ENCODE measurements at places on chromosomes 13 and 19.
A peak's percentile ranks its signal among the peaks of the same experiment; 100 is the strongest.

GRCh38 chr13:95603887-95604555 is 40.5 kb downstream of the DZIP1 start:
- DNase-seq, result no peak

DNA sequence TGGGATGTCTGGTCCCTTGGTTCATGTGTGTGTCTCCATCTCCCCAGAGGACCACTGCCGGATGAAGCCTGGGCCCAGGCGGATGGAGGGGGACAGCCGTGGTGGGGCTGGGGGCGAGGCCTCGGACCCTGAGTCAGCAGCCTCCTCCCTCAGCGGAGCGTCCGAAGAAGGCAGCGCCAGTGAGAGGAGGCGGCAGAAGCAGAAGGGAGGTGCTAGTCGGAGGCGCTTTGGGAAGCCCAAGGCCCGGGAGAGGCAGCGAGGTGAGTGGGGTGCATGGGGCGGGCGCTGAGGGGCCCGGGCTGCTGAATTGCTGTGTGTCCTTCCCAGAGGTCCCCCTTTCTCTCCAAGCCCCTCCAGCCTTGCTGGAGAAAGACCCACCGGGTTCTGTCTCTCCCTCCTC is 3.2 kb downstream of the CCDC106 start:
- no peak for DNase-seq

DNA sequence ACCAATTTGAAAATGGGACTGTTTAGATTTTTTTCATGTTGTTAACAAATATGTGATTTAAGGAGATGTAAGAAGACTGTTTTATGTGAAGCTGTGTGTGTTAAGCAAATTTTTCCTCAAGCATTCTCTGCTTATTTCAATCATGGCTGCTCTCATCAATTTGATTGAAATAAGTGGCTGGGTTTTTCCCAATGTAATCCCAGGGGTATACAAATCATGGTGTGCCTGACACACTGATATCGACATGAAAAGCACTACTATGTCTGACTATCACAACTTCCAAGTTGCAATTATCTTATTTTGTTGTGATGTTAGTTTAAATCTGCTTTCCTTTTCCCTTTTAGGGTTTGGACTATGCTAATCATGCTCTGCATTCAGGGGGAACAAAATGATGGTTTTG is 283.7 kb downstream of the HS6ST3 start:
- DNase-seq, result no peak

DNA sequence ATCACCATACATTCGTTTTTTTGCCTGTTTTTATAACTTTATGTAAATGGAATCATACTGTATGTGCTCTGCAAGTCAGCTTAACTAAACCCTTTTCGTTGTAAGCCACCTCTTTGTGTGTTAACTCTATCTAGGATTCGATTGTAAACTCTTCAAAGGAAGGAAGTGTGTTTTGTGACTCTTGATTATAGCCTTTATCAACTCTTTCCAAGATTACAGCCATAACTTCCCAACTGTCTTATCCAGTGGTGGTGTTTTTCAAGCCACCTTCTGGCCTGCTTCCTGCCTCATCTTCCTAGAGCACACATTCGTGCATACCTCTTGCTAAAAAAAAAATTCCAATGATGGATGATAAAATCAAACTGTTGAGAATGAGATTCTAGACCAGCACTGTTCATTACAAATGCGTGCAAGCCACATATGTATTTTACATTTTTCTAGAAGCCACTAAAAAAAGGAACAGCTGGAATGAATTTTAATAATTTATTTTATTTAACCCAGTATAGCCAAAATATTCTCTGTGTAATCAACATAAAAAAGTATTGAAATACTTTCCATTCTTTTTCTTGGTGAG is 12.0 kb upstream of the FBXL3 start:
- DNase-seq, result no peak

GRCh38 chr19:10981252-10981895 is 20.5 kb downstream of the SMARCA4 start:
- DNase-seq, result no peak

GRCh38 chr13:40503011-40503410 is 163.4 kb downstream of the FOXO1 start:
- no peak for DNase-seq

DNA sequence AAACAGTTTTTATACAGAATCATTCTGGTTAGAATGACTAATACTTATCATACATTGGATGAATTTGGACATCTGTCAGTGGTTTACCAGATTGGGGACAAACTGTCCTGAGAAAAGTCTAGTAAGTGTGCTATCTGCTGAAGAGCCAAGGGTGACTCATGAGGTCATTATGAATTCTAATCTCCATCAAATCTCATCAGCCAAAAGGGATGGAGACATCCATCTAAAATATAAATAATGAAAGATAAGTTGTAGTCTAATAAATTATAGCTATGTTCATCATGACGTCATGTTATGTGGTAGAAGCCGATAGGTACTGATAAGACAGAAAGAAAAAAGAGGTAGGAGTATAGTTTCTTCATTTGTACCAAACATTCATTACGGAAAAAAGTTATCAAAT is 804.4 kb downstream of the PCDH9 start:
- DNase-seq, result no peak

GRCh38 chr13:93364166-93364565 is 137.6 kb downstream of the GPC6 start:
- no peak for DNase-seq

DNA sequence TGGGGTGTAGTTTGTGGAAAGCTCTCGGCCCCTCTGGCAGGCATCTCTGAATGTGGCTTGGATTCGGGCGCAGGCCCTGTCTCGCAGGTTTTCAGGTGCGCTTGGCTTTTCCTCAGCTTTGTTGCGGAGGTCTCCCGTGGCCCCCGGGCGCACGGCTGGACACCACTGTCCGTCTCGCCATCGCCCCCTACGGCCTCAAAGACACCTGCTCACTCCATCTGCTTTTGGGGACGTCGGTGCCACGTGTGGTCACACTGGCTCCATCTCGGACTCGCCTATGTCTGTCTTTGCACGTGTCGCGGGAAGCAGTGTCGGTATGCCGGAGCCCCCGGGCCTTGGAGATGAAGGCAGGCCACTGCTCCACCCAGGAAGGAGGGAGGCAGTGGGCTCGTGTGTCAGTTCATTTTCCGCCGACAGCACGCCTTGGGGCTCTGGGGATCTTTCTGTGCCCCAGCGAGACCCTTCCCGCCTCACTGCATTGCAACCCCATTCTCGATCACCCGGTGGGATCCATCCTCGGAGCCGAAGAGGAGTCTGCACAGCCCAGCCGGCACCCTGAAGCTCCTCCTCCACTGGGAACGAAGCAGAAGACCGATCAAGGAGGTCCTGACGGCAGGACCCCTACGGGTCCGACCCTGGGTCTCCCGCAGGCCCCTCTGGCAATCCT is 42.1 kb downstream of the ZNF146 start:
- no peak for DNase-seq

- DNase-seq, result no peak
Measured at GRCh38 chr13:52162279-52163101, 3.1 kb upstream of the NEK3 start.

DNA sequence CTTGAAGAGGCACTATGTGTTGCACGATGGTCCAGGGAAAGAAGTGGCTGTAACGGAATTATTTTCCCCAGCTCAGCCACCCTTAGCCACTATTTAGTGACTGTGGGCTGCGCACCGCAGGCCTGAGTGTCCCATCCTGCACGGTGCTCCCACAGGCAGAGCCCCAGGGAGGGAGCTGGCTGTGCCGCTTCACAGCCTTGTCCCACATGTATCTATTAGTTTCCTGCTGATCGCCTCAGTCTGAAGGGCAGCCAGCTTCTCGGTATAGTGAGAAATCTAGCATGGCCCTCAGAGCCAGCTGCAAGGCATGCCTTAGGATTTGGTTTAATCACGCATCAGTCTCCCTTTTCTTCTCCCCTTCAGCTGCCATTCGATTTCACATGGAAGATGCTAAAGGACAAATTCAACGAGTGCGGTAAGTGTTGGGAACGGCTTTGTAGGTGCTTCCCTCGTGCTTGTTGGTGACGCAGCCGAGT is 15.7 kb downstream of the PRAM1 start:
- no peak for DNase-seq

DNA sequence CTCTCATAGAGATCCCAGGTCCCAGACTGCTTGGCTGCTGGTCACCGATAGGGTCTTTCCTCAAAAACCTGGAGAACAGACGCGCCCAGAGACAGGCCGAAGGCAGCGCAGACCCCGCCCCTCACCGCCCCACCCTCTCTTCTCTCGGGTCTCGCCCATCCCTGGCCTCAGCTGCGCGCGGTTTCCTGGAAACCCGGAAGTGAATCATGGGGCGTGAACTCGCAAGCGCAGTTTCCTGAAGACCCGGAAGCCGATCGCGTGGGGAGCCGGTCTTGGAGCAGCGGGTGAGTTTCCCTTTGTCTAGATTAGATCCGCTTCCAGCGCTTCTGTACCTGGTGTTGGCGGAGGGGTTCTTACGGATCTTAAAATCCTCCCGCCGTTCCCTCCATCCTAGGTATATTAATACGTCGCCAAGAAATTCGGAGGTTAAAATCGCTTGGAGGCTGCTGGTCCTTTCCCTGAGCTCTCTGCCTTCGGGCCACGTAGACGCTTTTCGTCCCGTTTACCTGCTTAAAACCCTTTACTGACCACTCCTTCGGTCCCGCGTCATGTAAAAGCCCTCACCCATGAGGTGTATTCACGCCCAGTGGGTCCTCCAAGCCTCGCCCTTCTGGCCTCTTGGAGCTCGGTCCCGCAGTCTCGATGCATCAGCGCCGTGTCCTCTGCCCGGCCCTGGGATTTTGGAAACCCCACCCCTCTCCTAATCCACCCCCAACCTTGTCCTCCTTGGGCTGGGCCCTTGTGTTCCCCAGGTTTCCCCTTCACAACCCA is at the start of gene ZNF578:
Gene ZNF578, plus strand, starts transcription at position 230 of the 771 bp plus-strand sequence. CDS start 48,293 bp downstream, outside the sequence.
- peak; percentile 52 for DNase-seq

DNA sequence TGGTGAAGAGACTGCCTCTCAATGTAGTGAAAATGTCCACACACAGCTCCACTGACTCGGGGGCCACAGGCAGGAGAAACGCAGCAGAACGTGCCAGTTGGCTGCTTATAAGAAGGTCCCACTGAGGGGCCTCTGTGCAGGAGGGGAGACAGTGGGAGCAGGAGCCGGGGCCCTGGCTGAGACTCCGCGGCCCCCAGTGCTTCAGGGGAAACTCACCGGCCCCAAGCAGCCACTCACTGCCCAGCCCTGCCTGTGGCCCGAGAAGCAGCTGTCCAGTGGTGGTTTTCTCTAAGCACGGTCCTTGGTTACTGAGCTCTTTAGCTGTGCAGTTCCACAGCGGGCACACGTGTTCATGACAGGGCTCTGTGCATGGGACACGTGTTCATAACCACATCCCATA is 91.9 kb upstream of the MCF2L start:
- DNase-seq, result no peak

All from hypothalamus (tissue), 51 donors.